NB4 (cell line): ENCODE measurements at places on chromosomes 2 and 18.
A peak's percentile ranks its signal among the peaks of the same experiment; 100 is the strongest.

DNA sequence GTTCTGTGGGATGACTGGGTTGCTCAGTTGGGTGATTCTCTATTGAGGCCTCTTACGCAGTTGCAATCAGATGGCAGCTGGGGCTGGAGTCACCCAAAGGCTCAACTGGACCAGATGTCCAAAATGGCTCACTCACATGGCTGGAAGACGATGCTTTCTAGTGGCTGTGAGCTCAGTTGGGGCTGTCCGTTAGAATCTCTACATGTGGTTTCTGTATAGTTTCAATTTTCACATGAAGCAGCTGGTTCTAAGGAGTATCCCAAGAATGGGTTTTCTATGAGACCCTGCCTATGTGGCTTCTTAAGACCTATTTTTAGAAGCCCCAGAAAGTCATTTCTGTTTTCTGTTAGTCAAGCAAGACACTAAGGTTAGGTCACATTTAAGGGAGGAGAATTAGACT, 4.4 kb downstream of the XRCC5 start:
- no peak for DNase-seq

DNA sequence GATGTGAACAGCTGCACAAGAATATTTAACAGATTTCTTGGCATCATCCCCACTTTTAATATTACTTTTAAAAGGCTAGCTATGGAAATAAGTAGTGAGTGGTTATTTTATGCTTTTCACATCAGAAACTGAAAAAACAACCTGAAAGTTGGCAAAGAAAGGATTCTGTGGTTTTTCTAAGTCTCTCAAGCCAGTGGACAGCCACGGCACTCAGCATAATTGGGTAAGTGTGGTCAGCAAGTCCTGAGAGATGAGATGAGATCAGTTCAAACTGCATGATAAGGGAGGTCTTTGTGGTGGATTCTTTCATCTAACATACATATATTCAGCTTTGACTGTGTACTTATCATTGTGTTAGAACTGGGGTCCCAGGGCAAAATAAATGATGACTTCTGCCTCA, 105.2 kb downstream of the LYPD6B start:
- DNase-seq = no peak

DNA sequence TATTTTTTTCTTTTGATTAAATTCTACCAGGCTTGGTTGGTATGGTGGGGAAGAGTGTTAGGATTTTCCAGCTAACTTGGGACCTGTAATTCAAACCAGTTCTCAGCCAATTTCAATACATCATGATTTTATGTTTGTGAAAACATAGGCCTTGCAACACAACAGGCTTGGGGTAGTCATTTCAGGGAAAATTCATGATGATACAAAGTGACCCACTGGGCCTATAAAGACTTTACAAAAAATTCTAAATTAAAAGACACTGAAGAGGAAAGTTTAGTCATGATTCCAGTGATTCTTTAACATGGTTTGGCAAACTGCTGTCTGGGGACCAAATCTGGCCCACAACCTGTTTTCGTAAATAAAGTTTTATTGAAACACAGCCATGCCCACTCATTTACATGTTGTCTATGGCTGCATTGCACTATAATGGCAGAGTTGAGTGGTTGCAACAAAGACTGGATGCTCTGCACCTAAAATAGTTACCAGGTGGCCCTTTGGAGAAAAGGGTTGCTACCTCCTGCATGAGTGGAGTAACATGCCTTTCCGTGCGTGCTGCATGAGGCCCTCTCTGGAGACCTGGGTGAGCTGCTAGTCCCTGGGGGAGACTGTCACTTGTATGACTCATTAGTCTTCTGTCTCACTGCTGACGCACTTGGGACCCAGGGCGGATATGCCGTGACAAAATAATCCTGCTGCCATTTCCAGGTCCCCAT, 73.6 kb downstream of the NPAS2 start:
- peak; percentile 95 for DNase-seq

GRCh38 chr2:158644139-158644538, 151.0 kb upstream of the DAPL1 start:
- no peak for DNase-seq

- DNase-seq = no peak
These were observed 315.6 kb downstream of the IRS1 start for GRCh38 chr2:226483745-226484619.

DNA sequence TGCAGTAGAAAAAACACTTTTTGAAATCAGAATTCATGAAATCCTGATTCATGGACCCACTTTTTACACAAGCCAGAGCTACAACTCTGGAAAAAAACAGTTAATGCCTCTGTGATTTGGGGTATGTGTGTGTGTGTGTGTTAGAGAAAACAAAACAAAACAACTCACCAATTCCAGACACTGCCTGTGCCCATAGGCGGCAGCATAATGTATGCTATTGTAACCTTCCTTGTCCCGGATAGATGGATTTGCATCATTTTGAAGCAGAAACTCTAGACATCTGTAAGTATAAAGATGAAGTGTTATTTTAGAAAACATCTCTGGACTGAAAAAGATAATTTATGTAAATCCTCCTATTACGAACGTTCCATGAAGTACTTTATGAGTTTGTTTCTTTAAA, 152.0 kb upstream of the PGAP1 start:
- DNase-seq = no peak

DNA sequence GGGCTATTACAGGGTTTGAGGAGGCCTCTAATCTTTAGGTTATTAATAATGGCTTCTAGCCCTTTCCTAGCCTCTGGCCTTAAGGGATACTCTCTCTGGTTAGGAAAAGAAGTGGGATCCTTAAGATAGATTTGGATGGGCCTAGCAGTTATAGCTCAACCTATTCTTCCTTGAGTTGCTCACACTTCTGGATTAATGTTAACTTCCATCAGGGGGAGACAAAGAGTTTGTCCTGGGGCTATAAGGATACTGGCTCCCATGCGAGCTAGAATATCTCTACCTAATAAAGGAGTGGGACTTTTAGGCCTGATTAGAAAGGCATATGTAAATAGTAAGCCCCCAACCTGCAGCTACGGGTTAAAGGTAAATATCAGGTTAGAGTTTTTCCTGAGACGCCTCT, 14.3 kb upstream of the PTH2R start:
- DNase-seq = no peak

DNA sequence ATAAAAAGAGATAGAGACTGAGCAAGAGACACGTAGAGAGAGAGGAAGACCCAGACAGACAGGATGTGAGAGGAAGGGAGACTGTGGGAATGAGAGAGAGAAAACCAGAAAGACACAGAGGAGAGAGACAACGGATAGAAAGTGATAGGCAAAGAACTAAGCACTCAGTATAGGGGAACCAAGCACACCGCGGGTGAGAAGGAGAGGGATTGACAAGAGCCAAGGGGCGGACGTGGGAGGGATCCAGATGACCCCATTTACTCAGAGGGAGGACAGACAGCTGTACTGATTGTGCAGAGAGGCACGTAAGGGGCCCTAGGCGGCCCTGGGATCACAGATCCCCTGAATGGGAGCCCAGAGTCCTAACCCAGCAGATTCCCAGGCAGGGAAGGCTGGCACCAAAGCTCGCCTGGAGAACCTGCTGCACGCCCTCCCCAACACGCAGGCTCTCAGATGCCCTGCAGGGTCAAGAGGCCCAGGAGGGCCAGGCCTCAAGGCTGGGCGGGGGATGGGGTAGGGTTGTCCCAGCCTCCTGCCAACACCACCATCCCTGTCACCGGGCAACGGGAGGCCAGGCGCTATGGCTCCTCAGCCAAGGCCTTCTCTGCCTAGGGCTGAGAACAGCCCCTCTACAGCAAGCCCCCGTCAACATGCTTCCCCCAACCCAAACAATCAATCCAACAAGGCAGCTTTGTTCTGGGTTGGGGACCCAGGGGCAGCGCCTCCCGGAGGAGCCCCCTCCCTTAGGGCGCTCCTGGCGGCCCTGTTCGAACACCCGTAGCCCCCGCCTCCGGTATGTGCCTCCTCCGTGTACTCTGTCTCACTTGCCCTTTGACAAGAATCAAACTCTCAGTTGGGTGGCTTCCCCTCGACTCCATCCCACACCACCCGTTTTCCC, 579 bp downstream of the LOXL3 start:
- peak; percentile 52 for DNase-seq

DNA sequence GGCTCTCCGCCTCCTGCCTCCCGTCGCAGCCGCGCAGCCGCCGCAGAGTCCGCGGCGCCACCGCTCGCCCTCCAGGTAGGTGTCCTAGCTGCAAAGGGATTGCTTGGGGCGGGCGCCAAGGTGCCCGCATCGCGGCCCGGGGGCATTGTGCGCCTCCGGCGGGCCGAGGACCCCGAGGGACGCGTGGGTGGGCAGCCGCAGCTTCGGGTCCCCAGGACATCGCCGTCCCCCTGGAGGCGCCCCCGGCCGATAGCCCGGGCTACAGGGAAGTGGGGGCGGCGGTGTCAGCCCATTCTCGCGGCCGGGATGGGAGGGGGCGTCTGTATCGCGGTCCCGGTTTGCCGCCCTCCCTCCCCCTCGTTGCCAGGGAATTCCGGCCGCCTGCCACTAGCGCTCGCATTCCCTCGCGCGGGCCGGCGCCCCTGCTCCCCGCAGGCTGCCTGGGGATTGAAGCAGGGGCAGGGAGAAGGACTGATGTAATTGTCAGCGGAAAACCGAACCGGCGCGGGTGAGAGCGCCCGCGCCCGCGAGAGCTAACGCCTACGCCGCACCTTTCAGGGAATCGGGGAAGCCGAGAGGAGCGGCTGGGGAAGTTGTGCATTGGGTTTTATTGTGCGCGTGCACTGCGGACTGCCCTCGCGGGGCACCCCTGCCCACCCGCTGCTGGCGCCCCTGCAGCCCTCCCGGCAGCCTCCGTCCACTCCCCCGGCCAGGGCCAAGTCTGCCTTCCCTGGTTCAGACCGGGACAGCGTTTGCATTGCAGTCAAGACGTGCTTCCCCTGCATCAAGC, 483 bp downstream of the OSBPL6 start:
- DNase-seq = peak; percentile 44

DNA sequence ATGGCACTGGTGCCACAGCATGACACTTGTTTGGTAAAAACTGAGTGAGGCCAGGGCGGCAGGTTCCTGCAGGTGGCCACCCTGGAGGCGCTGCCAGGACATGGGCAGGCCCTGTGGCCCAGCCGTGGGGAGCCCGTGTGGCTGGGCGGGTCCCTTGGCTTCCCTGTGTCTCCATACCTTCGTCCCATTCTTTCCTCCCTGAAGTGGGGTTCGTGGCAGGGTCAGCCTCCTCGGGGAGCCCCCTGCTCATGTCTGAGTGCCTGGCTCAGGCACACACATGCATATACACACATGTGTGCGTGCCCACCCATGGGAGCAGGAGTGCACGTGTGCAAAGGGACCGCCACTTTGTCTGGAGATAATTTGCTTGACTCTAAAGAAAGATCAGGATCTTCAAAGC, 86.5 kb upstream of the HDAC4 start:
- DNase-seq = no peak

GRCh38 chr2:42076357-42077225, 28.8 kb downstream of the PKDCC start:
- no peak for DNase-seq

DNA sequence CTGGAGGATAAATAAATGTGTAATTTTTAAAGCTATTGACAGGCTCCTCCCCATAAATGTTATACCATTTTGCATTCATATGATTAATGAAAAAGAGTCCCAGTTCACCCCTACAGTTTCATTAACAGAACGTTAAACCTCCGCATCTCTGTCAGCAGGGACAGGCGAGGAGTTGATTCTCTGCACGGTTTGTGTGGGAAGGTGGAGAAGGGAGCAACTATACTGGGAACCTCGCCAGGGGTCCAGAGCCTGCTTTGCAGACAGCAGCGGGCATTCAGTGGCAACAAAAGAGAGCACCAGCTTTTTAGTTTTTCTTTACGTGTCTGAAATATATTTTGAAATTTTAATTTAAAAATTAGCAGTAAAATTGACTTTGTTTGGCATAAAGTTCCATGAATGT, 101.4 kb downstream of the FARSB start:
- no peak for DNase-seq

GRCh38 chr2:109343460-109343859, 214.5 kb downstream of the SH3RF3 start:
- no peak for DNase-seq

DNA sequence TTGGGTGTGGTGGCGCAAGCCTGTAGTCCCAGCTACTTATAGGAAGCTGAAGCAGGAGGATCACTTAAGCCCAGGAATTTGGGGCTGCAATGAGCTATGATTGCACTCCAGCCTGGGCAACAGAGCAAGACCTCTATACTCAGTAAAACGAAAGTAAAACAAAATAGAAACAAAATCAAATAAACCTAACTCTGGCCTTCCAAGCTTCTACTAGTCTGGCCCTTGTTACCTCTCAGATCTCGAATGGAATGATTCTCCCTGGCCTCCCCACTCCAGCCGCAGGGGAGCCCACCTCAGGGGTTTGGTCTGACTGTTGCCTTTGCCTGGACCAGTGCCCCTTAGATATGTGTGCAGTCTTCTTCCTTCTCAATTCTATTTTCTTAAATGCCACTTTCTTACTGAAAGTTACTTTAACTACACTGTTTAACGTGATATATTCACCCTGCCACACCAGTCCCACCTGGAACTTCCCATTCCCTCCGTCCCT, 160.0 kb upstream of the GCFC2 start:
- no peak for DNase-seq

DNA sequence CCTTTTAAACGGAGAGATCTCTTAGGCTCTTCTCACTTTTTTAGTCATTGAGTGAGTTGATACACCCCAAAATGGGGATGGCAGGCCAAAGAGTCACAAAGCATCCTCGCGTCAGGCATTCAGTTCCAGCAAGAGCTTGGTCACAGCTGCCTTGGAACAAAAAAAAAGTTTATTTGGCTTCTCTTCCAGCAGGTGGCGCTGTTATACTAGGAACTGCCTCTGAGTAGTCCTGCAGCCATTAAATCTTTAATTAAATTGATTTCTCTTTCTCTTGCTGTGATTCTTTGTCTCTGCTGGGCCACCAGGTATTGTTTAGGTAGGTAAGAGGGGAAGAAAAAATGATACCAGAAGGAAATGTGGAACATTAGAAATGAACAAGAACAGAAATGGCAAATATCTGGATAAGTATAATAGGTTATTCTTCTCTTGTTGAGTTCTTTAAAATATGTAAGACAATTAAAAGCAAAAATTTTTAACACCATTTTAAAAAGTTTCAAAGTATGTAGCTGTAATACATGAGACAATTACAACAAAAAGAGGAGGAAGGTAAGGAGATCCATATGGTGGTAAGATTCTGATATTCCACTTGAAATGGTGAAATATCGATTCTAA, 175.1 kb downstream of the GALNT1 start:
- DNase-seq = peak; percentile 61

DNA sequence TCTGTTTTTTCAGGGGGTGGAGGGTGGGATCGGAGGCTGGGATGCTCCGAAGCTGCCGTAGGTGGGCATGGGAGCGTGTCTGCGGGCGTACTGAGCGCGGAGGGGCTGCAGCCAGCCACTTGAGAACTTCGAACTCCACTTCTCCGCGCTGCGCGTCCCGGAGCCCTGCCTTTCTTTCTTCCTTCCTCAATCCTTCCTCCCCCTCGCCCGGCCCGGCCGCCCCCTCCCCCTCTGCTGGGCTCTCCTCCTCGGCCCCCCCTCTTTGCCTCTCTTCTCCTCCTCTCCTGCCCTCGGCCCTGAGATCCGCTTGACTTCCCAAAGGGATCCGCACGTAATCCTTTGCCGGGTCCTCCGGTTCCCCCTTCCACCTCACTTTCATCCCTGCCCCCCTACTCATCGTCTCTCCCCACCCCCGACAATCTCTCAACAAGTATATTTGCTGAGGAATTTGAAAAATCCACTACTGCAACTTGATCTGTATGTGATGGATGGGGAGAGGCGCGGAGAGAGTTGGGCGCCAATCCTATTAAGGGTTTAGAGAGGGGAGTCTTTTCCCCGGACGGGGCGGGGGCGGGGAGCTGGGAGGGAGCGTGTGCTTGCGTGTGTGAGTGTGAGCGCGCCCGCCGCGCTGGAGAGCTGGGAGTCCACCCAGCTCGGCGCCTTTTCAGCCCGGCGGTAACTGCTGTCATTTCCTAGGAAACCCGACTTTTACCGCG, 1.1 kb downstream of the GLI2 start:
- no peak for DNase-seq
